ENCODE measurements at places on chromosomes 12 and 14.

- DNase-seq: no peak
Observed at GRCh38 chr12:28223858-28224257, 33.6 kb downstream of the CCDC91 start.

GRCh38 chr12:3041558-3042164, 35.5 kb upstream of the TSPAN9 start:
- peak; percentile 83 for DNase-seq

DNA sequence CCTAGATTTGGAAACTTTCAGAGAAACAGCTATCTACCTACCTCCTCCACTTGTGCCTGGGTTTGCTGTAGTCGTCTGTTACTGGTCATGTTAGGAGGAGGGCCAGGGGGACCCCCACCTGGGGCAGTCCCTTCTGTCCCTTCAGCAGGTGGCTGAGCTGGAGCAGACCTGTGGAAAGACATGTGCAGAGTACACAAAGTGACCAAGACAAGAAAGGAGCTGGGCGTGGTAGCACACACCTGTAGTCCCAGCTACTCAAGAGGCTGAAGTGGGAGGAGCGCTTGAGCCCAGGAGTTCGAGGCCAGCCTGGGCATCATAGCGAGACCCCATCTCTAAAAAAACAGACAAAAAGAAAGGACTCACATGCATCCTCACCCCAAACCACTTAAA, 4.3 kb downstream of the VAMP1 start:
- no peak for DNase-seq

DNA sequence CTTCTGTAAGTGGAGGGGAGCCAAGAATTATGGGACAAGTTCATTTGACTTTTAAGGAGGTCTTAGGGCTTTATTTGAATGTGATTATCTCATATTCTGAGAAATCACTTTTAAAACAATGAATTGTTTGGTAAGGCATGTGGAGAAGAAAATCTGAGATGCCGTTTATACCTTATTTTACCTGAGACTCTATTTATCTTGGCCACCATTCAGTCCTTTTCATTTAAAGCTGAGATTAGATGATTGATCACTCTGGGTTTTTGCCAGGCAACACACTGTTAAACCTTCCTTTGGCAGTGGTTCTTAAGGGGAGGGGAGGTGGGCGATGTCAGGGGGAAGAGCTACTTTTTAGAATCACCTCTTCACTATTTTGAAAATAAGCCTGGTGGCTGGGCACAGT, 11.4 kb downstream of the CAND1 start:
- no peak for DNase-seq

DNA sequence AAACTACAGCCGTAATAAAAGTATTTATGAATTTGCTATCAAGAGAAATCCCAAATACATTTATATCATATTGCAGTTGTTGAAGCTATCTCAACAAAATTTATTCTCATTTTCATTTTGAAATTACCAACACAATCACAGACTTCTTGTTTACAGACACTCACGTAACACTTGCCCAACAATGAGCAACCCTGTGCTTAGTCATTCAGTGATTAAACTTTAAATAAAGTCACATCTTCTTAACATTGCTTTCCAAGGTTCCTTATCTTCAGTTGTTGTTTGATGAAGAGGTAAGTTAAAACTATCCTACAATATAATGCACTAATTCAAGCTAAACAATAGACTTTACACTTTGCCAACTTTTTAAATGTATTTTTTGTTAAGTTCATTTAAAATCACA, 601.8 kb downstream of the SLC16A7 start:
- no peak for DNase-seq

DNA sequence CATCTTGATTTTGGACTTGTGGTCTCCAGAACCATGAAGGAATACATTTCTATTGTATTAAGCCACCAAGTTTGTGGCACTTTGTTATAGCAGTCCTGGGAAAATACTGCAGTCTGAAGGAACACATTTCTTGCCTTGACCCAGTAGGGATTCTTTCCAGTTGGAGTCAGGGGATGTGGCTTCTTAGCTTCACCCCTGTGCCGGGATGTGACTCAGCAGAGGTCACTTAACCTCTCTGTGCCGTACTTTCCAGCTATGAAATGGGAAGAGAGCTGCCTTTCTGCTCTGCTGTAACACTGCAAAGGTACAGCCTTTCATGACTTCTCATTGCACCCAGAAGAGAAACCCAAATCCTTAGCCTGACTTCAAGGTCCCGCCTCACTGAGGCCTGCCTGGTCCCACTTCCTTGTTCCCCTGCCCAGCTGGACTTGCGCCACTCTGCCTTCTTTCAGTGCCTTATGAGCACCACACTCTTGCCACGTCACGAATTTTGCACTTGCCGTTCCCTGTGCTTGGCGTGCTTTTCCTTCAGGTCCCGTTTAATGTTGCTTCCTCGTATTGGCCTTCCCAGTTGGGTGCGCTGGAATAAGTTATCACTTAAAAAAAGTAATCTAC, 24.2 kb downstream of the CHST11 start:
- DNase-seq: no peak

- DNase-seq: no peak
Observed at GRCh38 chr14:52014601-52015267, 25.4 kb downstream of the RTRAF start.

DNA sequence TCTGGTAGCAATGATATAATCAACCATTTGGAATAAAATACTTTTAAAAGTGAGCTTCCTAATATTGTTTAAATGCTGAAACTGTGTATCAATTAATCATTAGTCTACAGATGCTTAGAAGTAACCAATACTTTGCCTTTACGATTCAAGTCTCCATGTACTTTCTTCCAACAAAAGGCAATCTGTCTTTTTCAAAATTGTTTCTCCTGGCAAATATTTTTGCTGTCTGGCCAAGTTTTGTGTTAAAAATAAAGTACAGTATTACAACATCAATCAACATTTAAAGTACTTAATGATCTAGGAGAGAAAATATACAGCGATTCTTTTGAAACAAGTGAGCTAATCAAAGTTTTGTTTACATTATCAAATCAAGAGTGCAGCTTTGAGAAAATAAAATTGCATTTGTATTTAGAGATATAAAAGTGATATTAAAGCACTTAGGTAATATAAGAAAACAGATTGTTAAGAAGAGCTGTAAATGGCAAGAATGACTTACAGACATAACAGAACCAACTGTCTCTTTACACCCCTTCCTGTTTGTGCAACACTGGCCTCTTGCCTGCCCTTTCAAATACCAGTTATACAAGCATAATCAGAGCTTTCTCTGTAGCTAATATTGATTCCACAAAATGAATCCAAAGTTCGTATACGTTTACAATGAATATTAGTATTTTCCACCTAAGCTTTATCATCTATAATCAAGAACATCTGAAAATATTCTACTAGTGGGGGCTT, 38.2 kb upstream of the FBLN5 start:
- DNase-seq: no peak

DNA sequence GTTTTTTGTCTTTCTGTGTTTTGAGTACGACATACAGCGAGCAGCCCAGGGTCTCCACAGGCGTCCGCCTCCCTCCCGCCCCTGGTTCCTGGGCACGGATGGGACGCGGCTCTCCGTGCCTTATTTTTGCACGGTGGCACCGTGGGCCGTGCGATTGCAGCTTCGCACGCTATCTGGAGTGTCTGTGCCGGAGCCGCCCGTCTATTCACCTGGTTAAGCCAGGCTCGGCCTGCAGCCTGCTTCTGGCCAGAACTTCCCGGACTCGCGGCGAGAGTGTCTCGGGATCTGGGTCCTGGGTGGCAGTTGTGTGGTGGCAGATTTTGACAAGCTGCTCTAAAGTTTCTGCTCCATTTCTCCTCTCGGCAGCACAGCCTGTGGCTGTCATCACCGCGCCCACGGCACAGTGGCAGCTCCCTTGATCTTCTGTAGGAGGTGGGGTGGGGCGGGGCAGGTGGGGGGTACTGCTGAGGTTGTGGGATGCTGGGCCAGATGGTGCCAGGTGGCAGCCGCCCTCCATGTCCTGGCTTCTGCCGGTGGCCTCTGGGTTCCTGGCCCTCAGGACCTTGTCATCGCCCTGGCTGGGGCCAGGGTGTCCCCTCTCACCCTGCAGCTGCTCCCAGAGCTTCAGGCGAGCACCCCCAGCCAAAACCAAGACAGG, 2.9 kb downstream of the MMP17 start:
- DNase-seq: no peak

DNA sequence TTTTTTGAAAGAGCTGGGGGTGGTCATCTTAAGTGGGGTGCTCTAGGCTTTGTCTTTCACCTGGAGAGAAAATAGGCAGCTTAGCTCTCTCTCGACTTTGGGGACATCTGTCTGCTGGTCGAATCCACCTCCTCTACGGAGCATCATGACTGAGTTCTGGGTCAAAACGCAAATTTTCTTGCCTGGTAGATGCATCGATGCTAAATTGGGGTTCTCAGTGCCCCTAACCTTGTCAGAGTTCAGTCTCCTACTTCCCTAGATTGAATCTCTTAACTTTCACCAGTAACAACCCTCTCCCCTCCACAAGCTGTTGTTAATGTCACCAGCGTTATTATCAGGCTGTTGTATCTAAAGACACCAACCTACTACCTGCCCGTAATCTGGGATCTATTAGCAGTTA, 682 bp downstream of the FLRT2 start:
- DNase-seq: no peak

GRCh38 chr12:48414021-48414420, 58.3 kb upstream of the ANP32D start:
- no peak for DNase-seq

DNA sequence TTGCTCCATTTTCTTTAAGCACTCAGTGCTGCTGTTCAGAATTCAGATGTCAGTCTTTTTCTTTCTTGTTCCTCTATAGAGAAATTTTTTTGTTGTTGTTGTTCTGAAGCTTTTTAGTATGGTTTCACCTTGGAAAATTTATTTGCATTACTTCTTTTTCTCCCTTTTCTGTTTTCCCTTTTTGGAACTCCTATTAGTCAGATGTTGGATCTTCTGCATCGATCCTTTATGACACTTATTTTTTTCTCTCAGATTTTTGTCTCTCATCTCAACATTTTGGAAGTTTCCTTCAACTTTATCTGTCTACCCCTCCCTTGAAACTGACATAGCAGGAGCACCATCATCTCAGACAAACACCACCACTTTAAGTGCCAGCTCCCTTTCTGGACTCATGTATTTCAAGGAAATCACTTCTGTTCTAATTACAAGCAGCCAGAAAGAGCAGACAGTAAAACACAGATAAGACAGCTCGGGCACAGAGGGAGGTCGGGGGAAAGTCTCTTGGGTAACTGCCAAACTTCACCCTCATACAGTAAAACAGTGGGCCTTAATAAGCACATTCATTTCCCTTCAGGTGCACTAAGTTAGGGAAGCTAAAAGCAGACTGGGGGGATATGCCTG, 222.7 kb upstream of the PLXNC1 start:
- DNase-seq: no peak

- no peak for DNase-seq
Observed at GRCh38 chr12:32148372-32148771, 41.7 kb downstream of the BICD1 start.

GRCh38 chr12:85237327-85237726, 42.7 kb upstream of the ALX1 start:
- no peak for DNase-seq

GRCh38 chr12:49554266-49554665, 13.7 kb downstream of the MCRS1 start:
- DNase-seq: no peak

- no peak for DNase-seq
Observed at GRCh38 chr12:44812062-44812461, 64.1 kb downstream of the NELL2 start.

DNA sequence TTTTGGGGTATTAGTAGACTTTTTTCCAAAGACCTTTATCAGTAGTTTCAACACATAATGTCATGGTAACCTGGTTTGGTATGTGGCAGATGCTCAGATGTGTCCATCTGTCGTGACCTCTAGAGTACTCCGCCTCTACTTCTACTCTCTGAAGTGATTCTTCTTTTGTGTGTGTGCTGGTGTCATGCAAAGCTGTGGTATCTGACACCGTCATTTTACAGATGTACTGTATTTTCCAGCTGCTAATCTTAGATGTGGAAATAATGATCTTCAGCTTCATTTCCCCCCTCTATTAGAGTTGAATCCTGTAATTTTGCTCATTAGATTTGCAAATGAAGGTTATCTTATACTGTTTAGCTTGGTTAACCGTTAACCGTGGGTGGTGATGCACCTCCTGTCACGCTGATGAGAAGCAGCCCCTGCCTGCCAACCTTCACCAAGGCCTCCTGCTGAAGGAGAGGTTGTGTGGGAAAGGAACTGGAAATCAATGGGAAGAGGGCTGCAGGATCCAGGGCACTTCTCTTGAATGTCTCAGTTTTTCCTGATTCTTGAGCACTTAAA, 222.4 kb upstream of the AMIGO2 start:
- no peak for DNase-seq

DNA sequence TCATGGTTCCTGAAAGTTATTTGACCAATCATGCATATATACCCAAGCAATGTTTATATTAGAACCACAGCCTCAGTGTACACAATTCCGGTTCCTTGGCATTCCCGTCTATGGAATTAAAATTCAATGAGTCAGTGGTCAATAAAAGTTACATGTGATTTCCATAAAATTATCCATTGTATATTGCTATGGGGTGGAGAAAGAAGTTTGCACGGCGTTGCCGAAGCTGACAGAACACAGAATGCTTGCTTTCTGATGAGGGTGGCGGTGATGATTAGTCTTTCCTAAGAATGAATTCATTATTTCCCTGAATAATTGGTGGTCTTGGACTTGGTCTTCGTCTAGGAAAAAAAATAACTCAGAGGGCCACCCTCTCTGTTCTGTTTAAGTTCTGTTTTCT, 214.1 kb downstream of the ANO2 start:
- no peak for DNase-seq

GRCh38 chr14:71000091-71000490, 92.8 kb downstream of the PCNX1 start:
- DNase-seq: no peak

DNA sequence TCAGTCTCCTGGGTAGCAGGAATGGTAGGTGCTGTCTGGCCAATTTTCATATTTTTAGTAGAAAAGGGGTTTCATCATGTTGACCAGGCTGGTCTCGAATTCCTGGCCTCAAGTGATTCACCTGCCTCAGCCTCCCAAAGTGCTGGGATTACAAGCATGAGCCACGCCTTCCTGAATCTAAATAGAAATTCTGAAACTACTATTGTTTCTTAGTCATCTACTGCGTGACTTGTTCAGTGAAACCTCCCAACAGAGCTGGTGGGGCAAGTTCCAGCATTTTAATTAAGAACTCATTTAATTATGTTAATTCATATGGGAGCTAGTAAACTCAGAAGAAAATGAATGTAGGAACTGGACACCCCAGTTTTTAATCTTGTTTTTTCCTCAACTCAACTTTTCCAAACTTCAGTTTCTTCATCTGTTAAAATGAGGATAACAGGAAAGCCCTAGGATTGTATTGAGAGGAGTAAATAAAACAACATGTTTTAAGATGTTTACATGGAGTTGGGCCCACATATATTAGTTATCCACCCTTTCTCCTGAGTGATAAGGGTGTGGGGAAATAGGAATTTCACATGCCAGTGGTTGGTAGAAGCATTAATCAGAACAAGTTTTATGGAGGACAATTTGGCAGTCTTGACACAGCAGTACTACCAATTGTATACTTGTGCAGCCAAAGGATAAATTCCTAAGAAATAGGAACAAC, 335.8 kb upstream of the E2F7 start:
- no peak for DNase-seq

GRCh38 chr14:30569216-30569902, 10.4 kb downstream of the G2E3 start:
- no peak for DNase-seq
